Glutamatergic neuron (in vitro differentiated cells): ENCODE measurements at places on chromosomes 16 and 17. TPM values are rescaled to one million over a fixed set of nuclear protein-coding genes. Genes with fewer than 3 reads are reported as not detected.

GRCh38 chr16:7236824-7237410 is 95.7 kb upstream of the RBFOX1 start:
- peaks cover 2% of the 10 kb centered on the region for H3K27me3 ChIP-seq
- H3K4me1 ChIP-seq, result peaks cover 7% of the 10 kb centered on the region
- DNase-seq, result no peak
- no peak overlapping the region for H3K4me3 ChIP-seq

DNA sequence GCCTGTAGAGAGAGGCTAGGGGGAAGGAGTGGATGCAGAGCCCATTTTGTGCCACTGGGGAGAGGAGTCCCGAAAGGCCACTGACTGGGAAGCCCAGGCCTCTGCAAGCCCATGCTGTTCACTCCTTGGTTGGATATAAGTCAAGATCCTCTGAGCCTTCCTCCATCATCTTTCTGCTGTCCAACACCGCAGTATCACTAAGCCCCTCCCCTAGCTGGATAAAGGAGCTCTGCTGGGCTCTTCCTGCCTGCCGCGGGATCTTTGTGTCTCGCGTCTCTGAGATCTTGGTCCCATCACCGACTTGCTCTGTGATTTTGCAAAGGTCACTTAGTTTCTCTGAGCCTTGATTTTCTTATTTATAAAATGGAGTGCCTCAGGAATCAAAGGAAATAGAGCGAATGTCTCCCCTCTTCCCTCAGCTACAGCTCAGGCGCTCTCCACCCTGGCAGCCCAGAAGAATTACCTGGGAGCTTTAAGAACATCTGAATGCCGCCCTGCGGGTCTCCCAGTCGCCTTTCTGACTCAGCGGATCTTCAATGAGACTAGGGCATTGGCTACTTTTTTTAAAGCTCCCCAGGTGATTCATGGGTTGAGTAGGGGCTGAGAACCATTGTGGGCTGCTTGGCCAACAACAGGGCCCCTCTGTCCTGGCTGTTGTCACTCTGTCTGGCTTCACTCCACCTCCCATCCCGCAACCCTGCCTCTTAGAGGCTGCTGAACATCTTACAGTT is 25.2 kb upstream of the TMEM220 start:
- DNase-seq, result no peak
- no peak overlapping the region for H3K27ac ChIP-seq
- peaks cover 5% of the 10 kb centered on the region for H3K4me1 ChIP-seq

DNA sequence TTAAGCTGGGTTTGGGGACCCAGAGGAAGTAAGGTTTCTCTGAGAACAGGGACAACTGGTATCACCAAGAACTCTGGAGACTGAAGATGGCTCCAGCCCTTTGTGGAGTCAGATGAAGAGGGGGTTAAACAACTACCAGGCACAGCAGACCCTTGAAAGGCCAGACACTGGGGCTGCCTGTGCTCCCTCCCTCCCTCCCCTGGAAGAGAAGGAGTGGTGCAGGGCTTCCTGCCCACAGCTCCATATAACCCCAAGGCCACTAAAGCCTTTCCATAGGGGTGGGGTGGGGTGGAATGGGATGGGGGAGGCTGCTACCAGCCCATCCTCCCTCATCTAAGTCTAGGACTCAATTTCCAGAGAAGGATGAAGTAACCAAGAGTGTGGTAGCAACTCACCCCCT is 66.7 kb downstream of the CCDC182 start:
- H3K4me1 ChIP-seq, result peaks cover 21% of the 10 kb centered on the region
- H3K4me3 ChIP-seq, result no peak overlapping the region
- peaks cover 3% of the 10 kb centered on the region for H3K27me3 ChIP-seq

The CSHL1 gene
- not detected for total RNA-seq

DNA sequence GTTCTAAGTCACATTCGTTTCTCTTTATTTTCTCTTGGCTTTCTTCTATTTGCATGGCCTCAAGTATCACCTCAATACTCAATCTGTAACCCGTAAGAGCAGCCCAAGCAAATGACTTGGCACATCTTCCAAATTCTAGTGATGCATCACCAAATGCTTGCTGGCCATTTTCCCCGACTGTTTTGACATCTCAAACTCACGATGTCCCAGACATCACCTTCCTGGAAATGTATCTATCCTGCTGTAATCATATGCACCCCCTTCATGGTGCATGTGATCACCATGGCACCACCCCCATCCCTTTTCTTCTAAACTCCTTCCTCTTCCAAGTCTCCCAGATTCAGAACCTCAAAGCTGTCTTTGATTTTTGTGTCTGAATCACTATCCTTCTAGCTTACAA is 24.0 kb upstream of the ABCA5 start:
- no peaks in the 10 kb centered on the region for H3K27me3 ChIP-seq
- H3K27ac ChIP-seq, result no peak overlapping the region
- DNase-seq, result no peak
- H3K4me3 ChIP-seq, result no peak overlapping the region
- H3K4me1 ChIP-seq, result peaks cover 6% of the 10 kb centered on the region
- H3K36me3 ChIP-seq, result no peaks in the 10 kb centered on the region

- peaks cover 5% of the 10 kb centered on the region for H3K4me1 ChIP-seq
- H3K27me3 ChIP-seq, result no peaks in the 10 kb centered on the region
- no peak for DNase-seq
- no peak overlapping the region for H3K4me3 ChIP-seq
Measured at GRCh38 chr16:25875956-25876598, 184.3 kb downstream of the HS3ST4 start.

The MTHFSD gene
- 27.7 TPM for total RNA-seq
